ENCODE measurements at places on chromosomes 16 and 17.

DNA sequence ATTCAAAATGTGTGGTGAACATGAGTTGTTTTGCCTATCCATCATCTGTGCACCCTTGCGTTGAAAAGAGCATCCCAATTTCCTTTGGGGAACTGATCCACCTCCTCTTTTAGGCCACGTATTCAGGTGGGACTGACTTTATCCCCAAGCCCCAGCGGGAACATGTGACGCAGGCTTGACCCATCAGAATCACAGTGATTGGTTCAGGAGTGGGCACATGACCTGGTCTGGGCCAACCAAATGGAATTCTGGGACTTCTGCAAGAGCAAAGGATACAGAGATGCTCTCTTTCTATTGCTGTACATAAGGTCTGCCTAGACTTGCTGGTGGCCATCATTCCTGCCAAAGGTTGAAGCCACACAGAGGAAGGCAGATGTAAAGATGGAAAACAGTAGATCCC, 158.9 kb downstream of the IRX5 start:
- no peak for DNase-seq

DNA sequence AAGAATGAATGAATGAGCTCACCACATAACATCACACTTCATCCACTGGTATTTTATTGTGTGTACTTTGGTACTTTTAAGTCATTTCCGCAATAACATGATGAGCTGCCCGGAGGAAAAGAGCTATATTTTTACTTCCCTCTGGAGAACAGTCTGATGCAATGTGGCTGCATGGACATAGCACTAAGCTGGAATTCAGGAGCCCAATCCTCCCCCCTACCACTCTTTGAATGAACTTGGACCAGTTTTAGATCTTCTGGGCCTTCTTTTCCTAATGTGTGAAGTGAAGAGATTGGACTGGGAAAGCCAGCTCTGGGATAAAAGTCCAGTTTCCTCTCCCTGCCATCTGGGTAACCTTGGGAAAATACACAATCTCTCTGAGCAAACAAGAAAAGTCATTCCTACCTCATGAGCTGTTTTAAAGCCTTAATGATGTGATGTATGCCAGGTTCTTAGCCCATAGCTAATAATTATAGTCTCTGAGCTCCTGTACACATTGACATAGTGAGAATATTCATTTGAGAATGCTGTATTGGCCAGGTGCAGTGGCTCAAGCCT, 79.3 kb downstream of the ABCC12 start:
- no peak for DNase-seq

DNA sequence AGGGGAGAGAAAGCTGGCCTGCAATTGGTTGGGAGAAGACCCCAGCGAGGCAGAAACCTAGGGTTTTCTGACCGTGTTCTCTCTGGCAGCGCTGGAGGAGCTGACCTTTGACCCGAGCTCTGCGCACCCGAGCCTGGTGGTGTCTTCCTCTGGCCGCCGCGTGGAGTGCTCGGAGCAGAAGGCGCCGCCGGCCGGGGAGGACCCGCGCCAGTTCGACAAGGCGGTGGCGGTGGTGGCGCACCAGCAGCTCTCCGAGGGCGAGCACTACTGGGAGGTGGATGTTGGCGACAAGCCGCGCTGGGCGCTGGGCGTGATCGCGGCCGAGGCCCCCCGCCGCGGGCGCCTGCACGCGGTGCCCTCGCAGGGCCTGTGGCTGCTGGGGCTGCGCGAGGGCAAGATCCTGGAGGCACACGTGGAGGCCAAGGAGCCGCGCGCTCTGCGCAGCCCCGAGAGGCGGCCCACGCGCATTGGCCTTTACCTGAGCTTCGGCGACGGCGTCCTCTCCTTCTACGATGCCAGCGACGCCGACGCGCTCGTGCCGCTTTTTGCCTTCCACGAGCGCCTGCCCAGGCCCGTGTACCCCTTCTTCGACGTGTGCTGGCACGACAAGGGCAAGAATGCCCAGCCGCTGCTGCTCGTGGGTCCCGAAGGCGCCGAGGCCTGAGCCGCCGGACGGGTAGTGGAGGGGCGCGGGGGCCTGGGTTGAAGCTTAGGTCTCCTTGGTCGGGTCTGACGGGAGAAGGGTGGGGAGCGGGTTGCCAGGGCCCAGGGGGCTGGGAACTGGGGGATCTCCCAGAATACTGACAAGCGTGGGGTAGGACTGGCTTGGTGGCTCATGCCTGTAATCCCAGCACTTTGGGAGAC, 7.4 kb upstream of the PYDC1 start:
- no peak for DNase-seq

GRCh38 chr17:56203430-56203829, 50.2 kb downstream of the ANKFN1 start:
- no peak for DNase-seq

- DNase-seq: no peak
Observed at GRCh38 chr16:56320056-56320455, 105.3 kb downstream of the AMFR start.

DNA sequence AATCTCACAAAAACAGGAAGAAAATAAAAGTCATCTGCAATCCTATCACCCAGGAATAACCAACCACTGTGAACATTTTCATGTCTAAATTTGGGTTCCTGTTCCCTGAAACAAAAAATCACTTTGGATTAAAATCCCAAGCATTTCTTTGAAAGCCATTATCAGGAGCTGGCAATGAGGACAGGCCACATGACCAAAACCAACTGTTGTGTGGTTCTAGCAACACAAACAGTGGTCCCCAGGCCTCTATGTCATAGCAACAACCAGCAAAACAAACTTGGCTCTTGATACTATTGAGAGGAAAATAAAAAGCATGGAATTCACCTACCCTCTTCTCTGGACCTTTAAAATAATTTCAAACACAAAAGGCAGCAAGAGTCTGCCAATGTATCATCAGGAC, 252.5 kb downstream of the SLC39A11 start:
- no peak for DNase-seq

- DNase-seq: no peak
Observed at GRCh38 chr17:4135489-4135888, 7.3 kb downstream of the ZZEF1 start.

GRCh38 chr17:54891176-54891821, 9.4 kb upstream of the TOM1L1 start:
- DNase-seq: no peak

DNA sequence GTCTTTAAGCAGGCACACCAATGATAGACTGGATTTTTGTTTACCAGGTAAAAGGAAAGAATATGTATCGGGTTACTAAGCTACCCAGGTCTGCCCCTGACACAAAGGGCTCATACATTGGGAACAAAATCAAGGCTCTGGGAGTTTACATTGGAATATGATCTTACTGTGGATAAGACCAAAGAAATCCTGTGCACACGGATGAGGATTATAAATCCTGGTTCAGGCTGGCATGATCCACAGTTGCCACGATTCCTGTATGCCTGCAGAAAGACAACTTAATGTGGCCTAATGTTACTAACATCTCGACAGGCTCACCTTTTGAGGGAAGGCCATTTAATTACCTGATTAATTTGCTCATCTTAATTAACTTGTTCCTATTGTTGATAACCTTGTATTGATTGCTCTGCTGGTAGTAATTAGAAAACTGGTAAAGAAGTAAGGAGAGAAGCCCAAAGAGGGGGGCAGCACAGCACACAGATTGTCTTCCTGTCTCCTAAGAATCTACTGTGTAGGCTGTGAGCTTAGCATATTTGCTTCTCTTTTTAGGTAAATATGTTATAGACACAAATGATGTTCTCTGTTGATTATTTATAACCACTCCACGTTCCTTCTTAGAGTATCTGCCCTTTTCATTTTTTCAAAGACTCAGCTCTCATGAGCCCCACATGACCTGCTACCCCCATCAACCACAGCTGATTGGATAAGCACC, 51.0 kb upstream of the TOX3 start:
- DNase-seq: no peak

DNA sequence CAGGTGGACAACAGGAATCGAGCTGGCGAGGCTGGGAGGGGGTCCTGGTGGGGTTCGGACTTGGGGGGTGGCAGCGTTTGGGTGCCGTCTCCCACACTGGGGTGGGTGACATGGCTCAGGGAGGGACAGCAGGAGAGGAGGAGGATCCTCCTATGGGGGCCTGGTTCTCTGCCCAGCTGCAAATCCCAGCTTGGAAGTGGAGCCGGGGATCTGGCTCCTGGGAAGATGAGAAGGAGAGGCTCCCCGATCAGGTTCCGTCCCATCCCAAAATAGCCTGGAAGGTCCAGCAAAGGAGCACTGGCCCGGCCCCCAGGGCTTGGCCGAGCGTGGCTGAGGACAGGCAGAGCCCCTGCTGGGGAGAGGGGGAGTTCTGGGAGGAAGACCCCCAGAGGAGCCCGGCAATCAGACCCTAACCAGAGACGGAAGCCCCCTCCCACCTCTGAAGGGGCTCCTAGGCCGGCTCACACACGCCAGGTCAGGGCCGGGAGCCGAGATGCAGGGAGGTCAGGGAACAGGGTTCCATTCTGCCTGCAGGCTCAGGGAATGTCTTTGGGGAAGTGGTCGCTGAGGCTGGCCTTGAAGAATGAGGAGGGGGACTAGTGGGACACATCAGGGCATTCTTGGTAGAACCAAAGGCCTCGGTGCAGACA, 143.7 kb downstream of the ENGASE start:
- DNase-seq: no peak

All from stimulated activated CD8-positive, alpha-beta memory T cell treated with anti-CD3 and anti-CD28 coated beads, Interleukin-4, amount 100 ng/mL, for 1 hour (primary cell).